ENCODE measurements at places on chromosomes 1 and 21.

GRCh38 chr1:19844731-19845495 lies 29.8 kb upstream of the RNF186 start:
- DNase-seq: no peak

DNA sequence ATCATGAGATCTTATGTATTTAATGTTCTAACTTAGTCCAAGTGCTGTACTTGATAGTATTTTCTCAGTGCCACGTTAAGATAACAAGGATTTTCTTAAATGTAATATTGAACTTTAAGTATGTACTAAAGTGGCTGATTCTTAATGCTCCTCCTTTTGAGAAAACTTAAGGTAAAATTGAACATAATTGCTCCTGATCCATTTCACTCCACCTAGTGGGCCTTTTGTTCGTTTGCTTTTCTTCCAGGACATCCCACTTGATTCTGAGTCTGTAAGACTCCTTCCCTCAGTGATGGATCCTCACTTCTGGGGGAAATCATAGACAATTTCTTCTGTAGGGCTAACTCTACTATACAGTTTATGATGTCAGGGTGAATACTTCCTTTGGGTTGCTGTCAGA lies 173.1 kb downstream of the LMO4 start:
- no peak for DNase-seq

- DNase-seq: peak; percentile 41
These were observed 12.6 kb downstream of the ZC3H12A start for GRCh38 chr1:37486680-37487618.

GRCh38 chr1:167210966-167211674 lies 9.6 kb upstream of the POU2F1 start:
- no peak for DNase-seq

DNA sequence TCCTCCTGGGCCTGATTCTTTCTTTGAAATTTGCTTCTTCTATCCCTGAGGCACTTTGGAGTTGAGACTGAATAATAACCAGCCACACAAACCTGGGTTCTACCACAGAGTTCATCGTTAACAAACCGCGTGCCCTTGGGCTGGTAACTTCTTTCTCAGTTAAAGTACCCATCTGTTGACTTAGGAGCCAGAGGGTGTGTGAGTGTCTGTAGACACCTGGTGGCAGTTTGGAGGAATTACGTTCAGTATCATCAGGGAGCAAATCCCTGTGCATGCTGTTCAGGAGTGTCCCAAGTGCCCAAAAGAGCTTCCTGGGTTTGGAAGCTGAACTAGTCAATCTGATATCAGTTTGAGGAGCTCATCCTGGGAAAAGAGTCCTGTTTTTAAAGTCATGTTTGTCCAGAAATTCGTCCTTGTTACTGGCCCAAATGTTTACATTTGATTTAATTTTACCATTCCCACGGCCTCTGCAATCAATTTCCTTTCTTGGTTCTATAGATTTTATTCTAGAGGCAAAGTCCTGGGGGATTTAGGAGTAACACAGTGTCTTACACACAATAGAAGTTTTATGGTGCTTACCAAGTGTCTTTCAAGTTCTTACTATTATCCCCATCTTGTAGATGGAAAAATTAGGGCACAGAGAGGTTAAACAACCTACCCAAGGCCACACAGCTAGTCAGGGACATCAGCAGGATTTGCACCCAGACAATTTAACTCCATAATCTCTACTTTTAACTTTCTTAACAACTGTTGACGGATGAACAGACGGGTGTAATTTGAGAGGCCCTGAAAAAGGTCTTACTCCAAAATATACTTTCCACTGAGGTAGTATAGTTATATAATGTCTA lies 26.7 kb upstream of the RPTN start:
- DNase-seq: peak; percentile 54

- no peak for DNase-seq
These were observed 169.8 kb upstream of the B3GALT2 start for GRCh38 chr1:193356249-193356648.

- DNase-seq: no peak
These were observed 45.3 kb downstream of the KCNC4 start for GRCh38 chr1:110255392-110255787.

- DNase-seq: peak; percentile 11
These were observed 790 bp downstream of the TESK2 start for GRCh38 chr1:45490121-45490625.

- DNase-seq: peak; percentile 14
These were observed 563.4 kb upstream of the PLXNA2 start for GRCh38 chr1:208807446-208808127.

DNA sequence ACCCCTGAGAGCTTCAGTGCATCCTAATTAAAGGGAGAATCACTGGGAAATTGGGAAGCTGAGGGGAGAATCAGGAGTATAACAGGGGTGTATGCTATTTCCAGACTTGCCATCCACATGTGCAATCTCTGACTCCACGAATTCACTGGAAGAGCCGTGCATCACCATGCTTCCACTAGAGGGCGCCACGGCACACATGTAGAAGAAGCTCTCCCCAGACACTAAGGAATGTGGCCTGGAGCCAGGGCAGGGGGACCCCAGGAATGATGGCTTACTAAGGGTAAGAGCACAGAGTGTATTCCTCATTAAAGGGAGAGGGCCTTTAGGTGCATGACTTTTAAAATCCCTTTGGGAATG lies 81.5 kb downstream of the ABCA4 start:
- peak; percentile 38 for DNase-seq

DNA sequence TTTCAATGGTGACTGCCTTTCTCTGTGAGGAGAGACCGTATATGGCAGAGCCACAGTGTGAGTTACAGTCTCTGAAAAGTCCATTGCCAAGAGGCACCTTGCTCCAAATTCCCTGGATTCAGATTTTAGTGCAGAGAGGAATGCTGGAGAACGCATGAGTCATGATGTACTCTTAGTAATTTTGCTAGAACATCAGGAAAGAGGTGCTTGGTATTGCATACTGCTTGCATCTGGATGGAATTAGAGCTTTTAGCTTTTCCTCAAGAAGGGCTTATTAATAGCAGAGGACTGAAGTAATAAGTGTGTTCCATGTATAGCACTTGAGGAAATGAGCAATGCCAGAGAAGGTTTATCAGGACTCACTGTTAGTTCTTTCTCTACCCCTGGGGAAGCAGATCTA lies 40.5 kb upstream of the AKT3 start:
- peak; percentile 72 for DNase-seq

DNA sequence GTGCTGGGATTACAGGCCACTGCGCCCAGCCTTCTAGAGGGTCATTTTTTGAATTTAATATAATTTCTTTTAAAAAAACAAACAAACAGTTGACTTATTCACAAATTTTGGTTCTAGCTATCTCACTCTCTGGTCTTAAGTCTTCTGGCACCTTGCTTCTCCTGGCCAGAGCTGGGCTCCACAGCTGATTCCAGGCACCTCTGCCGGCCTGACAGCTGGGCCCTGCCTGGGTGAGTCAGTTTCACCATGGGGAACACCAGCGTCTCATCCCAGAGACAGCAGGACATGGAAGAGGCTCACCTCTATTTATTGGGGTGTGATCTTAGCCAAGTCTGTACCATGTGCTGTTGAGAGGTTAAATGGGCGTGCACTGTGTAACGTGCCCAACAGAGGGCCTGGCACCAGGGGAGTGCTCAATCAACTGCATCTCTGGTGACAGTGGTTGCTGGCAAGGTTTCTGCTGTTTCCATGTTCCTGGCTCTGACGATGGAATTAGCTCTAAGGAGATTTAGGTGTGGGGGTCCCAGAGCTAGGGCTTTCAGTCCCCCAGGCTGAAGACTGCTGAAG lies 956 bp downstream of the CPLANE2 start:
- DNase-seq: no peak

DNA sequence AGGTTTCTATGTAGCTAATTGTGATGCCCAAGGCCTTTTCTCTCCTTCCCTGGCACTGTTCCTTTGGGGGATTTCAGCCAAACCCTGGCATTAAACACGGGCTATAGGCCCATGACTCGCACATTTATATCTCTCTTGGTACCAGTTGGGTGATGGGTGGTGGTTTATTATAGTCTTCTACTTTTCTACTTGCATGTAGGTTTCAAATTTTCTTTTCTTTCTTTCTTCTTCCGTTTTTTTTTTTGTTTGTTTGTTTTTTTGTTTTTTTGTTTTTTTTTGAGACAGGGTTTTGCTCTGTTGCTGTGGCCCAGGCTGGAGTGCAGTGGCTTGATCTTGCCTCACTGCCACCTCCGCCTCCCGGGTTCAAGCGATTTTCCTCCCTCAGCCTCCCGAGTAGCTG lies 1.1 kb downstream of the IL10RB start:
- DNase-seq: no peak

DNA sequence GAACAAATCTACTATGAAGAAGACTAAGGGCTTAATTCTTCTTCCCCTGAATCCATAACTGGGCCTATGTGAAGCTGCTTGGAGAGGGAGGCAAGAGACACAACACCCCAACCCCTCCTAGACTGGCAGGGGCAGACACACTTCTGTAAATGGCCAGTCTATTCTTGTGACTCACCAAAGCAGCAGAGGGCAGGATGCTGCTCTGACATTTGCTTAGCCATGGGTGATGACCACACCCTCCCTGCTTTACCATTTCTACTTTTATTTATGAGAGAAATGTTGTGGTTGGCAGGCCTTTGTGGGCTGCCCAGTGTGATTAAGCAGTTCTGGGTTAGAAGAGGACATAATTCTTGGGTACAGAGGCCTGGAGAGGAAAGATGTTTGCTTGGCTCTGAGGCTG lies 189.8 kb upstream of the DPYD start:
- DNase-seq: peak; percentile 52

- DNase-seq: no peak
These were observed 263.8 kb downstream of the KCNT2 start for GRCh38 chr1:196344453-196344852.

- DNase-seq: no peak
These were observed 13.9 kb upstream of the SLC5A9 start for GRCh38 chr1:48208652-48209051.

DNA sequence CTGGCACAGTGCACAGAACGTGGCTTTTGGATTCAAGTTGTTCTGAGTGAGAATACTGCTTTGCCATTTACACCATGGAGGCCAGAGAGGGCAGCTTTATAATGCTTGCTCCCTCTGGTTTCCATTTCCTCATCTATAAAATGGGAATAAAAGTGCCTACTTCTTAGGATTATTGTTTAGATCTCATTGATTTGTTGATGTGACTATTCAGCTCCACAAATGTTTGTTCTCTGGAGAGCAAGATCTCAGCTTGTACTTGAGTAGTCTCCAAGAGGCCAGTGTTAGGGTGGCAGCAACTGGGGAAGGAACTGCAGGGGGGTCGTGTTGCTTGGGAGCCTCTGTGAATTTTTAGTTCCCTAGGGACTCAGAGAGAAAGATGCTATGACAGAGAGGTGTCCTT lies 55.2 kb downstream of the YARS1 start:
- no peak for DNase-seq

DNA sequence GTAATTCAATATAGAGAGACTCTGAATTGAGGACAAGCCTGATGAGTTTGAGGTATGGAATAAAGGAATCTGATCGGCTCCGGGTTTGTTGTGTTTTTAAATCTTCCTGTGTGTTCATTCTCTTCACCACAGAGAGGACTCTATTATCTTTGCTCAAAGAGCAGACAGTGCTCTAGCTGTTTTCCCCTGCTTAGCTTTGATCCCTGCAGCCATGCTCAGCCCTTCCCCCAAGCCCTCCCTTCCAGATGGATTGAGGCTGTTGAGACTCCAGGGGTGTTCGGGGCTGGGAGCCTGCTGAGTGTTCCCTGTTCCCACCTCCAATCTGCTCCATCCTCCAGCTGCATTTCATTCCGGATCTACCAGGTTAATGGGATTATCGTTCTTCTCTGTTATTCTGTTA lies 74.2 kb upstream of the CXADR start:
- no peak for DNase-seq

GRCh38 chr1:207205614-207206061 lies 101.6 kb downstream of the C4BPA start:
- DNase-seq: no peak

DNA sequence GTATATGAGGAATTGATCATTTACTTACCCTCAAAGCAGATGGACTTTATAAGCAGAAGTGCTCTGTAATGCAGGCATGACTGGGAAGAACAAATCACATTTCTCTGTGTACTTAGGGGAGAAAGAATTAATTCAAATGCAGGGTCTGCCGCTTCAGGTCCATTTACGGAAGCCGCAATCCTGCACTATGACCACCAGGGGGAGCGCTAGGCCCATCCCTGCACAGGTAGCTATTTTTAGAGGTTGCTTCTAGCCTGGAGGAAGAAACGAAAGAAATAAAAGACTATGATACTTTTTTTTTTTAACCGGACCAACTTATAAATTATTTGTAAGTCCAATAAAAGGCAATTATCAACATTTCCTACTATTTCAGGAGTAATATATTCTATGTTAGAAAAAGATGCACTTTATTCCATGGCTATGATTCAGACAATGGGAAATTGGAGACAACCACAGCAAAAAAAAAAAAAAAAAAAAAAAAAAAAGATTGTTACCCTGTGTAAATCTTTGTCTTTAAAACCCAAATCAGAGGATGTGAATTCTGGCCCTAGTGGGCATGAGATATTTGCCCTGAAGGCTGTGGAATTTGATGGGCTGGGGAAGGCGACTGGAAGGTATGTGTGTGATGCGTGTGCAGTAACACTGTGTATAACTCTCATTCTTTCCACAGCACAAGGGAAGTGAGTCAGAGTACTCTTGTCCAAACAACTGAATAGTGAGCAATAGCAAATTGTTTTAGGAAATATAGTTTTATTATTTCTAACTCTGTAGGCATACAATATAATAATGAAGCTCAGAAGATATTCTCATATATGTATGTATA lies 12.9 kb upstream of the FYB2 start:
- peak; percentile 98 for DNase-seq

- DNase-seq: no peak
These were observed 1098.6 kb upstream of the NCAM2 start for GRCh38 chr21:19899645-19900044.

DNA sequence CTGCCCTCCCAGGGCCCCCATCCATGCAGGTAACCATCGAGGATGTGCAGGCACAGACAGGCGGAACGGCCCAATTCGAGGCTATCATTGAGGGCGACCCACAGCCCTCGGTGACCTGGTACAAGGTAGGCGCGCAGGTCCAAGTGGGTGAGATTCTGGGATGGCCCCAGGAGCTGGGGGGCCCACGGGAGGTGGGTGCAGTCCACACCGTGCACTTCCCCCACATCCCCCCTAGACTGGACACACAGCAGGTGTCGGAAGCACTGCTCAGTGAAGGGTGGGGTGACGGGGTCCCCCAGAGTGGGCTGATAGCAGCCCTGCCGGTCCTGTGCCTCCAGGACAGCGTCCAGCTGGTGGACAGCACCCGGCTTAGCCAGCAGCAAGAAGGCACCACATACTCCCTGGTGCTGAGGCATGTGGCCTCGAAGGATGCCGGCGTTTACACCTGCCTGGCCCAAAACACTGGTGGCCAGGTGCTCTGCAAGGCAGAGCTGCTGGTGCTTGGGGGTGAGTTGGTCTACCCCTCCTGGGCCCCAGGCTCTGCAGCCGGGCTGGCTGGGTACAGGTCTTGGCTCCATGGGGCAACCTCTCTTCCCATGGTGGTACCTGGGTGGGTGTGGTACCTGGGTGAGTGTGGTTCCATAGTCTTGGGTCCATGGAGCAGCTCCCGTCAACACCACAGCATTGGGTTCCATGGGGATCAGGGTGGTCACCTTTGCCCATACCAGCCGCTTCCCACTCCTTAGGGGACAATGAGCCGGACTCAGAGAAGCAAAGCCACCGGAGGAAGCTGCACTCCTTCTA lies 40.4 kb downstream of the TRIM11 start:
- DNase-seq: no peak

- DNase-seq: no peak
These were observed 136.6 kb upstream of the HMGB4 start for GRCh38 chr1:33727310-33727709.
